ENCODE measurements at places on chromosomes 11 and 22. TPM values are rescaled to one million over a fixed set of nuclear protein-coding genes. Genes with fewer than 3 reads are reported as not detected.

YPEL4 gene
- 3.4 TPM for total RNA-seq

GRAMD4 gene
- 81.5 TPM for total RNA-seq

GRCh38 chr11:4466871-4467442 is 15.5 kb upstream of the OR52K1 start:
- no peaks in the 10 kb centered on the region for H3K4me1 ChIP-seq
- DNase-seq, result no peak
- no peak overlapping the region for H3K4me3 ChIP-seq
- H3K27ac ChIP-seq, result no peak overlapping the region
- H3K27me3 ChIP-seq, result no peaks in the 10 kb centered on the region

- H3K4me3 ChIP-seq, result no peak overlapping the region
- no peaks in the 10 kb centered on the region for H3K36me3 ChIP-seq
- DNase-seq, result no peak
- no peaks in the 10 kb centered on the region for H3K4me1 ChIP-seq
Measured at GRCh38 chr11:114846416-114846791, 168.1 kb downstream of the NXPE2 start.
